Panc1 (cell line): ENCODE measurements at places on chromosomes 16 and 17. TPM values are rescaled to one million over a fixed set of nuclear protein-coding genes. Genes with fewer than 3 reads are reported as not detected.

The LHX1 gene
- 8.6 TPM for total RNA-seq

The METRN gene
- total RNA-seq = 407 TPM

The SOST gene
- total RNA-seq = not detected

The ZFHX3 gene
- total RNA-seq = 7.1 TPM

The CPNE2 gene
- total RNA-seq = 43.4 TPM

The SGSM2 gene
- 49.0 TPM for total RNA-seq

The ETV4 gene
- total RNA-seq = 8.3 TPM

The JMJD6 gene
- total RNA-seq = 60.0 TPM

GRCh38 chr17:18184143-18185031 is 759 bp downstream of the ALKBH5 start:
- H3K4me1 ChIP-seq = peaks cover 32% of the 10 kb centered on the region
- DNase-seq = no peak
- peak overlapping the region; percentile 84 for H3K4me3 ChIP-seq
- H3K27ac ChIP-seq = peak overlapping the region; percentile 58

GRCh38 chr17:6556121-6557039 is at the start of gene PITPNM3:
Gene PITPNM3 (minus strand): TSS chr17:6556555. CDS start chr17:6556406, 149 bp downstream.
- H3K4me1 ChIP-seq = no peaks in the 10 kb centered on the region; the same call in 1 of the 2 replicates
- no peak within 1 kb of the TSS for H3K27ac ChIP-seq
- DNase-seq = no peak
- H3K27me3 ChIP-seq = peaks cover 6% of the 10 kb centered on the region

DNA sequence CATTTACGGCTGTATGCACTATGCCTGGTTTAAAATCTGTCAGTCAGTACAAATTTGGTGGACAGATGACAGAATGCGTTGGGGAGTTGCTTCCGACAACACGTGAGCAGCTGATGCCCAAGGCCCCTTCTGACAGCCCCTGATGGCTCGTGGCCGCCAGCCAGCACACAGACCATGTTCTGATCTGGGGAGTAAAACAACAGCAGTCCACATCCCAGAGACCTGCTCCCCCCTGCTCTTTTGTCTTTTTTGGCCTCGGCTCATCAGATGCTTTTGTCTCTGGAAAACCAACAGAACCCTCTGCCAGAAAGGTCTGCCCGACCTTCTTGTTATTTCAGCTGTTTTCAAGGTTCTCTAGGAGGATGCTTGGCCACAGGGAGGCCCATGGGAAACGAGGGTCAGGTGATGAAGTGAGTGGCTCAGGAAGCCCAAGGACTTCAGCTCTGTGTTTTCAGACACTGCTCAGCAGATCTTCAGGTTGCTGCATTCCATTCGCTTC is 10.8 kb downstream of the ARSG start:
- H3K27ac ChIP-seq = no peak overlapping the region
- no peaks in the 10 kb centered on the region for H3K4me1 ChIP-seq
- no peak for DNase-seq
- no peaks in the 10 kb centered on the region for H3K27me3 ChIP-seq

DNA sequence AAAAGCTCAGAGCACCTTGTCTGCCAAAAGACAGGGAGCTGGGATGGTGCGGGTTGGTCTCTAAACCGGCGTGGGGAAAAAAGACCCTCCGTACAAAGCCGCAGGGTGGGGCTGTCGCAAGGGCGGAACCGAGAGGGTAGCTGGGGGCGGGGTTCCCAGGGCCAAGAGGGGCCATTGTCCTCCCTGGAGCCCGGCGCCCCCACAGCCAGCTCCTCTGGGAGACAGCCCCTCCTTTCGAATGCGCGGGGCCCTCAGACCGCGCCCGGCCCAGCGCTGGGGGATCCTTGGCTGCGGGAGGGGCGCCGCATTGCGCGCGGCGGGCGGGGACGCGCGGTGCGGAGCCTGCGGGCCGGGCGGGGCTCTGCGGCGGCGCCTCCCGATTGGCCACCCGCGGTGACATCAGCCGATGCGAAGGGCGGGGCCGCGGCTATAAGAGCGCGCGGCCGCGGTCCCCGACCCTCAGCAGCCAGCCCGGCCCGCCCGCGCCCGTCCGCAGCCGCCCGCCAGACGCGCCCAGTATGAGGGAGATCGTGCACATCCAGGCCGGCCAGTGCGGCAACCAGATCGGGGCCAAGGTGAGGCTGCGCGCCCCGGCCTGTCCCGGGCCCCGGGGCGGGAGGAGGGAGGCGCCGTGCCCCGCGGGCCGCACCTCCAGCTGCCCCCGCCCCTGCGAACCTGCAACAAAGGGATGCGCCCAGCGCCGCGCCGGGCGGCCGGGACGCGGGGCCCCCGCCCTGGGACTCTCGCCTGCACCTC is at the start of gene TUBB3:
Gene TUBB3 (plus strand): TSS at position 459 of the 756 bp plus-strand sequence. CDS start 60 bp downstream, at position 519.
- H3K4me3 ChIP-seq = peak within 1 kb of the TSS; percentile 75
- H3K36me3 ChIP-seq = peaks cover 3% of the 10 kb centered on the region; the same call in 1 of the 2 replicates
- H3K4me1 ChIP-seq = peaks cover 14% of the 10 kb centered on the region
- no peak for DNase-seq
- H3K27me3 ChIP-seq = no peaks in the 10 kb centered on the region
- peak within 1 kb of the TSS; percentile 91 for H3K27ac ChIP-seq

DNA sequence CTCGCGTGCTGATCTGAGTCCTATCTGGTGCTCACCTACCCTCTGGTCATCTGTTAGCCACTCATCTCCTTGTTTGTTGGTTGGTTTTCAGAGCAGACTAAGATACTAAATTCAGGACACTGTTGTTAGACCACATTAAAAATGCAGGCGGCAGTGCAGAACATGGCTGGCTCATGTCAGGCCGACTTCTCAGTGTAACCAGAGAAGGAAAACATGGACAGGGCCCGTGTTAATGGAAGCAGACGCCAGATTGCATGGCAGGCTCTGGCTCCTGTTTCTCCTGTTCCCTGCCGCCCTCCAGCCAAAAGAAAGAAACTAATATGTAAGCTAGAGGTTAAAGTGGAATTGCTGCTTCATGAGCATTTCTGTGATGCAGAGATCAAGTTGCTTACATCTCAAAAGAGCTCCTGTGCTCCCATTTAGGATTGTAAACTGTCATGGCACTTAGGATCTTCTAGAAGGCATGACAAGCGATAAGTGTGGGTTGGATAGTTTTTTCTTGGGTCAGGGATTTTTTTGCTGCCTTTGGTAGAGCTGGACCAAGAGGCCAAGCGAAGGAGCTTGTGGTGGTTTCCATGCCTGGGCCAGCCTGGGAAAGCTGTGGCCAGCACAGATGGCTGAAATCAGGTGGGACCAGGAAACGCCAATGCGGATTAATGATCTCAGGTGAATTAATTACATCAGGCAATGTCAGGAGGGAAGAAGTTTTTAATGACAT is 56.1 kb downstream of the YPEL2 start:
- no peaks in the 10 kb centered on the region for H3K36me3 ChIP-seq
- H3K4me1 ChIP-seq = no peaks in the 10 kb centered on the region

GRCh38 chr17:7897090-7897489 is 8.5 kb downstream of the CHD3 start:
- H3K27me3 ChIP-seq = no peaks in the 10 kb centered on the region
- peaks cover 13% of the 10 kb centered on the region; the same call in 1 of the 2 replicates for H3K36me3 ChIP-seq
- no peak for DNase-seq
- no peaks in the 10 kb centered on the region for H3K4me1 ChIP-seq
- no peak overlapping the region for H3K4me3 ChIP-seq

- H3K4me3 ChIP-seq = no peak overlapping the region
- no peak overlapping the region for H3K27ac ChIP-seq
- no peaks in the 10 kb centered on the region for H3K27me3 ChIP-seq
- no peaks in the 10 kb centered on the region for H3K36me3 ChIP-seq
- no peak for DNase-seq
Observed at GRCh38 chr17:68378268-68379176, 78.8 kb downstream of the WIPI1 start.

DNA sequence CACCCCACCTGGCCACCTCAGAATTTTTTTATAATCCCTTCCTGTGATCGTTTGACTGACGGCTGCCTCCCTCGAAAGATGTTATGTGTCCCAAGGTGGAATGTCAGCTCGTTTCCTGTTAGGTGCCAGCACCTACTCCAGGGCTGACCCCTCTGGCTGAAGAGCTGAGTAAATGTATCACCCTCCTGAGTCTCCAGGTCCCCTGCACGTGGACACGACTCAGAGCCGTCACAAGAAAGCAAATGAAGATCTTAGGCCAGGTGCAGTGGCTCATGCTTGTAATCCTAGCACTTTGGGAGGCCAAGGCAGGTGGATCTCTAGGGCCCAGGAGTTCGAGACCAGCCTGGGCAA is 273.2 kb downstream of the C16orf95 start:
- H3K36me3 ChIP-seq = no peaks in the 10 kb centered on the region
- H3K4me3 ChIP-seq = no peak overlapping the region
- no peaks in the 10 kb centered on the region for H3K27me3 ChIP-seq
- DNase-seq = no peak
- no peak overlapping the region for H3K27ac ChIP-seq

DNA sequence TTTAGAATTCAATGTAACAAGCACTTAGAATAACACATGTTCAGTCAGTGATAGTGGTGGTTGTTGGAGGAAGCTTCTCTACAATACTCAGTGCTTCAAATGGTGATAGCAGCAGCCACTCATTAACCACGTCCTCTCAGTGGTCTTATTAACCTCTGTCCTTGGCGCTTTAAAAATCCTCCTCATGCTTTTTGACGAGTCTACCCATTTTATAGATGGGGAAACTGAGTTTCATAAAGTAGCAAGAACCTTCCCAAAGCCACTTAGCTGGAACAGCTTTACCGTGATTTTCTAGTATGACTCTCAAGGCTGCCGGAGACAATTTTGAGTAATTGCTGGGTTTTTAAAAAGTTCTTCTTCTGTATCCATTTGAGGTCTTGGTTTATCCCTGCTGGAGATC is 47.4 kb downstream of the PLCG2 start:
- no peak overlapping the region for H3K4me3 ChIP-seq
- no peaks in the 10 kb centered on the region for H3K4me1 ChIP-seq
- no peak for DNase-seq
- H3K36me3 ChIP-seq = no peaks in the 10 kb centered on the region
- no peaks in the 10 kb centered on the region for H3K27me3 ChIP-seq
- H3K27ac ChIP-seq = no peak overlapping the region

GRCh38 chr17:30191072-30191471 is 44.4 kb downstream of the SLC6A4 start:
- H3K4me1 ChIP-seq = no peaks in the 10 kb centered on the region
- H3K36me3 ChIP-seq = peaks cover 11% of the 10 kb centered on the region
- no peak for DNase-seq
- H3K27me3 ChIP-seq = peaks cover 2% of the 10 kb centered on the region; the same call in 1 of the 2 replicates
- no peak overlapping the region for H3K27ac ChIP-seq

GRCh38 chr17:7767405-7768021 is 50.0 kb downstream of the DNAH2 start:
- H3K27me3 ChIP-seq = no peaks in the 10 kb centered on the region
- no peaks in the 10 kb centered on the region for H3K4me1 ChIP-seq
- no peaks in the 10 kb centered on the region for H3K36me3 ChIP-seq
- no peak for DNase-seq
- no peak overlapping the region for H3K27ac ChIP-seq

GRCh38 chr17:69333561-69333960 is 6.6 kb upstream of the ABCA5 start:
- H3K27me3 ChIP-seq = no peaks in the 10 kb centered on the region

DNA sequence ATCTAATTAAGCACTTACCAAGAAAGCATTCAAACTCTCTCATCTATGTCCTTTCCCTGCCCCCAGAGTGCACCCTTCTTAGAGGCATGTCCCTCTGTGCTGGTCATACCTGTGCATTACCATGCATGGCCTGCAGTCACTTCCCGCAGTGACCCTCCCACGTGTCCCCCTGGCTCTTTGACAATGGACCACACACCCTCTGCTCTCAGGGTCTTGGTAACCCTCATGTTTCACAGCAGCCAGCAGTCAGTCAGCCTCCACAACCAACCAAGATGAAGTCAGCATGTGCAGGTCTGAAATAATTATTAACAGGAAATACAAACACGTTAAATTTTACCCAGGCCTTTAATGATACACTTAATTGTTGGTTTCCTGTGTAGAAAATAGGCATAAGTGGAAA is 10.1 kb downstream of the KRT33A start:
- DNase-seq = no peak
- no peak overlapping the region for H3K4me3 ChIP-seq
- H3K4me1 ChIP-seq = no peaks in the 10 kb centered on the region
- no peaks in the 10 kb centered on the region for H3K27me3 ChIP-seq
- no peaks in the 10 kb centered on the region for H3K36me3 ChIP-seq

GRCh38 chr17:75589919-75590303 is 2.3 kb downstream of the MYO15B start:
- peak overlapping the region; percentile 62 for H3K4me3 ChIP-seq
- peaks cover 5% of the 10 kb centered on the region; the same call in 1 of the 2 replicates for H3K4me1 ChIP-seq
- H3K36me3 ChIP-seq = no peaks in the 10 kb centered on the region
- peak overlapping the region; percentile 83 for H3K27ac ChIP-seq

DNA sequence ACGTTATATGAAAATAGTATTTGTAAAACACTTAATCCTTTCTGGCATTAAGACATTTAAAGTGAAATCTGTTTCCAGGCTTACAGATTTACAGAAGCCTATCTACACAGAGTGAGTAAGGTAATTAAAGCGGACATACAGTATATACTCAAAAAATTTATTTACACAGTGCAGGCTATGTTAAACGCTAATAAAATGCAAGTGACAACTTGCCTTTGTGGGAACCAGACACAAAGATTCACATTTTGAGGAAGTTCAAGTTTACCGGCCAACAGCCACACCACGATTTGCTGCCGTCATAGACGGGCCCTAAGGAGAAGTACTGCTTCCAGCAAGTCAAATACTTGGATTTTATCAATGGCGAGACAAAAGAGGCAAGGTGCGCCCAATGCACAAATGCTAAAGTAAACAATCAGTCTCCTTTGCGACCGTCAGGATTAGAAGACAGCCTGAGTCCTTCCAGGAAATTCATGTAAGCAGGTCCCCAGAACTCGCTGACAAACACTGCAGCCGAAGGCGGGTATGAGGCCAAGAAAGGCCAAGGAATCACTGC is 801 bp downstream of the VPS35 start:
- H3K4me3 ChIP-seq = peak overlapping the region; percentile 85
- peak overlapping the region; percentile 91 for H3K27ac ChIP-seq
- peaks cover 5% of the 10 kb centered on the region for H3K36me3 ChIP-seq
- H3K4me1 ChIP-seq = peaks cover 25% of the 10 kb centered on the region
- DNase-seq = no peak

DNA sequence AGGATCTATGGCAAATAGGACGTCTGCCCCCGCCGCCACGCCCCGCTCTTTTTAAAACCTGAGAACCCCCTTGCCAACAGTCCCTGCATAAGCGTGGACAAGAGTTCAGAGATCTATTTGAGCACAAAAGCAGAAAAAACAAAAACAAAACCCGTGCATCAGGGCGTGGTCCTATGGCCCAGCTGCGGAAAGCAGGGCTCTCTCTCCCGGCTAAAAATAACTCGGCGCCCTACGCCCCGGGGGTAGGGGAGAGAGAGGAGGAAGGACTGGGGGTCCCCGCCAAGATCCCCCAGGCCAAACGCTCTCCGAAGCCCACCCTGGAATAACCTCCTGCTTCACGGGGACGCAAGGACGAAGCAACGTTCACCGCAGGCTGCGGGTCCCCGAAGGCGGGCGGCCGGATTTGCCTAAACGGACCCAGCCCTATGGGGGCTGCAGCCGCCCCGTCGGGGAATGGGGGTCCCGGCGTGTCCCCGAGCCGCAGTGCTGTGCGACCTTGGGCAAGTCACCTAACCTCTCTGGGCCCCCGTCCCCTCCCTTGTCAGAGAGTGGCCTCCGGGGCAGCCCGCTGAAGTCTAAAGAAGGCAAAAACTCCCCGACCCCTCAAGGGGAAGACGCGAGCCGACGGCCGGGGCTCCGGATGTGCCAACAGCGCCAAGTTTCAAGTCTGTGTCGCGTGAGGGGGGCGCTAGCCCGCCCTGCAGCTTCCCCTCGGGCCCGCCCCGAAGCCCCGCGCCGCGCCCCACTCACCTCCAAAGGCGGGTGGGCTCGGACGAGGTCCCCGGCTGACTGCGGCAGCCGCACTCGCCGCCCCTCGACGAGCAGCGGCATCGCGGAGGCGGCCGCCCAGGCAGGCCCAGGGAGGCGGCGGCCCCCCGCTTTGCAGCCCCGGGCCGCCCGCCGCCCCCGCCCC is 477 bp downstream of the NTAN1 start:
- H3K4me1 ChIP-seq = peaks cover 15% of the 10 kb centered on the region; the same call in 1 of the 2 replicates
- peaks cover 12% of the 10 kb centered on the region for H3K36me3 ChIP-seq
- H3K4me3 ChIP-seq = peak overlapping the region; percentile 86
- H3K27ac ChIP-seq = peak overlapping the region; percentile 80
